ENCODE measurements at places on chromosomes 4 and X. TPM values are rescaled to one million over a fixed set of nuclear protein-coding genes. Genes with fewer than 3 reads are reported as not detected.

Gene TGIF2LX
- not detected for total RNA-seq

Gene STK32B
- 57.5 TPM for total RNA-seq

Gene TEX13D
- not detected for total RNA-seq

- no peak for DNase-seq
These were observed 46.9 kb downstream of the KIF4A start for GRCh38 chrX:70336767-70337166.

DNA sequence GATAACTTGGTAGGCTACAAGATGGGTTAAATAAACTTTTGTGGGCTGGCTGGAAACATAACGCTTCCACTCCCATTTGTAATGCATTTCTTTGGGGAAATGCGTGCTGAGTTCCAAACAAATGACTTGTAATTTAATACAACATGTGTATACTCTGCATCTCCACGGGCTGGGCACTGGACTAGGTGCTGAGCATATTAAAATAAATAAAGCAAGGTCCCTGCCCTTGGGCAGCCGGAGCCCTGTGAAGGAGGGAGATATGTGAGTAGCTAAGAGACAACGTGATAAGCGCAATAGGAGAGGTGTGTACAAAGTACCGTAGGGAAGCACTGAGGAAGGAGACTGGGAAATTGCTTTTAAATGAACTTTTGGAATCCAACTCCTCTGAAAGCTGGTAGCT lies 147.2 kb upstream of the RBPJ start:
- no peak for DNase-seq

DNA sequence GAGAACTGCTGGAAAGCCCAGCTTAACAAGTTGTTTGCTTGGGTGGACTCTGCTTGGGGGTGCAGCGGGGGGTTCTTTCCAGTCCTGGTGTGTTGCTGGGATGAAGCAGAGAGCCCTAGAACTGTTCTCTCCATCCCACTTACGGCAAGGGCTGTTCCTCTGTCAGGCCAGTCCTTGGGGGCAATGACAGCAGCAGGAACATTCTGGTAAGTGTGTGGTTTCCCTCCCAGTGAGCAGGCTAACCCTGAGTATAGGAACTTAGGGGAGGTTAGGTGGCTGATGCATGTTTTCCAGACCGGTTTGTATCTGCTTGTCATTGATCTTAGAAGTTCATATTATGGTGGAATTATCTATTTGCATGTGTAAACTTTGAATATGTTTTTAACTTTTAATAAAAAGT lies 46.9 kb upstream of the TLR2 start:
- no peak for DNase-seq

DNA sequence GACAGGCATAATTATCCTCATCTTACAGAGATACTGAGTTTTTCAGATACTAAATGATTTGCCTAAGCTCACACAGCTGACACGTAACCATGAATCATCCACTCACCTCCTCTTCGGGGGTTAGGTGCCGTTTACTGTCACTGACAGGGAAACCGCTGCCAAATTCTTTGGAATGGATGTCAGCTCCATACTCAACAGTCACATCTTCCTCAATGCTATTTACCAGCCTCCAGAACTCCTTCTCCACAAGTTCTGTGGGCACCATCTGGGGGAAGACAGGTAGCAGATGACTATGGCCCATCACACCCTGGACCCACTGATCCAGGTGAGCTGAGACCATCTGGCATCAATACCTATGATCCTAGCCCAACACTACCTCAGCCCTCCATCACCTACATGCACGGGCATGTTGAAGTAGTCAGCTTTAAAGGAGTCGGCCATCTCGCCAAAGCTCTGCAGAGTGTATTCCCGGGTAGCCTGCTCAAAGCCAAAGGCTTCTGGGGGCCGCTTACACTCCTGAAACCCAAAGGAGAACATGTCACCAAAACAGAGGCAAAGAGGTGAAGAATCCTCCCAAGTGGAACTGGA lies 13.5 kb downstream of the KDM5C start:
- DNase-seq: no peak

DNA sequence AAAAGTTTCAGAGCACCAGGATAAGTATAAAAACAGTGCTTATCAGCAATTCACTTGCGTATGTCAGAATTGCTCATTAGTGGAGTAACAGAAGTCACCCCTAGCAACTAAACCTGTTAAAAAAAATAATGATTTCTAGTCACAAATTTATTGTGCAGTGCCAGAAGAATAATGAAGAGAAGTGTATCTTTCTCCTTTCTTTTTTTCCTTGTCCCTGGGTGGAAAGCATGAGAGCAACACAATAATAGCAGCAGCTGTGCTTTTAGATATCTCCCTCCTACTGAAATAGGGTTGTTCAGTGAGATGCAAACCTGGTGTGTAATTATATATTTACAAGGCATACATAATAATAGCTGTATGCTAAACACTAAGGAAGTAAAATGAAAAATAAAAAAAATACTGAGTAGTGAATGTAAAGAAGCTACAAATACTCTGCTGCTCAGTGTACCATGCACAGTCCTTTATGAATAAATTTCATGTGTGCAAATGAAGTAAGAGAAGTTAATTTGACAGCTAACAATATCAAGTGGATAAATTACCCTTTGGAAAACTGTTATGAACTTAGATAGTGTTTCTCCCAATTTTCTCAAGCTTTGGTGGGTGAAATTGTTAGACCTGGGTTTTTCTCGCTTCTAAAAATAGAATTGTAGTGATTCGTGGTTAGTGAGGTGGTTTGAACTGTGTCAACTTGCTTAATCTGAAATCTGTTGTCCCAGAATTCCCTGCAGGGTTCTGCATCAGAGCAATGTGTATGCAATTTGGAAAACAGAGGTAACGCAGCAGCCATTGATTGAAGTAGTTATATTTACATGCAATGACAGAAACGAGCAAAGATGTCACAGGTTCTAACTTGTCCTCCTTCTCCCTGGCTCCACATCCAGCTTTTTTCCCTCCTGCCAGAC lies 125.7 kb upstream of the NDST3 start:
- no peak for DNase-seq

GRCh38 chrX:108772549-108772948 lies 36.2 kb upstream of the IRS4 start:
- DNase-seq: no peak

DNA sequence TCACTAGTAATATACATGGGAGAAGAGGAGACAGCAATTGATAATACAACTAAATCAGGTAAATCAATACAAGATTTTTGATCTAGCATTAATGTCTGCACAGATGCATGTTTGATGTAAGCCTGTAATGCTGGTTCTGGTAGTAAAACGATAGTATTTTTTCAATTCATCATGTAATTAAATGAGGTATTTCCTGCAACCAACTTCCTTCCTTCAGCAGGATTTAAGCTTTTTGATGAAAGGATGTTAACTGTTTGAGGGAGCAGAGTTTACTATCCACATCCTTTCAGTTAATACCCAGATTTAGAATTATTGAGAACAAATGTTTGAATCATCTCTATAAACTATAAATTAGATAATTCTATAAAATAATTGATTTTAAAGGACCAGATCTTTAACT lies 31.4 kb upstream of the NFKB1 start:
- DNase-seq: no peak

DNA sequence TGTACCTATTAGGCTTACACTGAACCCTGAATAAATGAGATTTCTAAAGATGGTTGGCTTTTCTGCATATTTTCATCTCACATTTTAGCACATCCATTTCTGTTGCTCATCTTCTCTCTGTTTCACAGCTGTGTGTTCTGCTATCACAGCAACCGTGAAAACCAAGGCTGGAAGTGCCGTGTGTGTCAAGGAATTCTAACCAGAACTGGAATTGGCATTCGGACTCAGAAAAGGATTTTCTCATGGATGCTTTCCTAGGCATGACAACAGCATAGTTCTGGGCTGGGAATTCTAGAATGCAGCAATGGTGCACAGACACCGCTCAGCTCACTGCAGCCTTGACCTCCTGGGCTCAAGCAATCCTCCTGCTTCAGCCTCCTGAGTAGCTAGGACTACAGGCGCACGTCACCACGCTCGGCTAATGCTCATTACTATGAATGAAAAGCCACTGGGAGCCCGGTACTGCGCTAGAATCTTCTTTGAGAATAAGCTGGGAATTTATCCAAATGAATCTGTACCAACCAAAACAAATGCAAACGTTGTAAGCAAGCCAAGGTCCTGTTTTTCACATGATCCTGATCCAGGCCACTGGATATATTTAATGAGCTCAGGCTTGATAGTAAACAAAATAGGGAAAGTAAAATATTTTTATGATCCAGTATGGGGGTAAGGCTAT lies 105.2 kb downstream of the RBM47 start:
- peak; percentile 14 for DNase-seq

DNA sequence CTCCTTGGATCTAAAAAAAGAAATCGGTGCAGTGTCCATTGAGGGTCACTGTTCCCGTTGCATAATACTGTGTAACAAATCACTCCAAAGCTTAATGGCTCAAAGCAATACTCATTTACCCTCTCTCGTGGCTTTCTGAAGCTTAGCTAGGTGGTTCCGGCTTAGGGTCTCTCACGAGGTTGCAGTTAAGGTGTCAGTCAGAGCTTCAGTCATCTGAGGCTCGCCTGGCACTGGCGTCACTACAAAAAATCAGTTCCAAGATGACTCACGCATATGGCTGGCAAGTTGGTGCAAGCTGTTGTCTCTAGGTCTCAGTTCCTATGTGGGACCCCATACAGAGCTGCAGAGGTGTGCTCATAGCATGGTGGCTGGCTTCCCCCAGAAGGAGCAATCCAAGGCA lies 91.0 kb downstream of the BEND2 start:
- DNase-seq: no peak

DNA sequence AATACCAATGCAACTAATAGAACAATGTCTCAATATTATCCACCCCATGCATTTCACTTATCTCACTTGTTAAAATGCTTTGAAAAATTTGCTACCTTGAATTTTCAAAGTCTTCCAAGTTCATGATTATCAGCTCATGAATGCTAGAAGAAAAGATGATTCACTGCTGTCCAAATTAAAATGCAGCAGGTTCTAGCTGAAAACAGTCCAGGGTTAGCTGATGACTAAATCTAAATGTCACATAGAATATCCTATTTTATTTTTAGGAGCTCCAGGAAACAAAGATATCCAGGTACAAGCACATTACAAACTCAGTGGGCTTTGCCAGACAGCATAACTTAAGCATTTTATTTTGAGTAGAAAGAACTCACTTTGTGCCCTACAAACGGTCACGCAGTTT lies 38.0 kb upstream of the SPARCL1 start:
- no peak for DNase-seq
